ENCODE measurements at places on chromosomes 11 and 22.

- no peak for DNase-seq
Observed at GRCh38 chr11:3051196-3052108, 5.8 kb downstream of the CARS1 start.

GRCh38 chr11:45150301-45150700 is 3.9 kb downstream of the PRDM11 start:
- no peak for DNase-seq

DNA sequence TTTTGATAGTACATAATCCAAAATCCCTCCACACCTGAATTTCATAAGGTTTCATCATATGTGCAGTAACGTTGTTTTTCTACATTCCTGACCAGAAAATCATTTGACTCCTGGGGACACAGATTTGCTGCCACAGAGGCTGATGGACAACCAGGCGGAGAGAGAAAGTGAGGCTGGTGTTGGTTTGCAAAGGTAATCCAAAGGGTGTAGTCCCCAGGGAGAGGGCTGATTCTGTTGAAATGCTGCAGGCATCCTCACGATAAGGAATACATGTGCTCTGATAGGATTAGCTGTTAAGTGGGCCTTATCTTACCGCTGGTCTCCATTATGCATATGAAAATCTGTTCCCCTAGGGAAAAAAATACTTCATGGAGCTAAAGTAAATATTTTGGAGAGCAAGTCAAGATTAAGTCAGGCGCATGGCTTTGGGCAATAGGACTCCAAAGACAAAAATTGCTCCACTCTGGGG is 8.1 kb downstream of the APOL6 start:
- no peak for DNase-seq

GRCh38 chr11:56855217-56855616 is 106.7 kb upstream of the OR9G4 start:
- DNase-seq = no peak

DNA sequence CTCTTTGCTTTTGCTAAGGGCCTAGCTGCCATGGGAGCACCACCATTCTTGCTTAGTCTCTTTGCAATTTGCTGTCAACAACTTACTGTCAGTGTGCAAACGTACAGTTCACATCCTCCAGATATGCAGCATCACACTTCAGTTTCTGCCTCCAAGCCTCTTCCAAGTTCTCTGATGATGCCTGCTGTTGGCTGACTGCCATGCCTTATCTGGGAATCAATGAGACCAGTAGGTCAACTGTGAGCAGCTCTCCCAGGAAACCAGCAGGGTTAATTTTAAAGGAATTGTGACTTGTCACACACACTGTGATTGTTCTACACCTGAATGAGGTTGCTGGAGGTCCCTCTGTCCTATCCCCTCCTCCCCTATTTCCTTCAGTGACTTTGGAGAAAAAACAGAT is 56.0 kb downstream of the COPB1 start:
- DNase-seq = no peak

DNA sequence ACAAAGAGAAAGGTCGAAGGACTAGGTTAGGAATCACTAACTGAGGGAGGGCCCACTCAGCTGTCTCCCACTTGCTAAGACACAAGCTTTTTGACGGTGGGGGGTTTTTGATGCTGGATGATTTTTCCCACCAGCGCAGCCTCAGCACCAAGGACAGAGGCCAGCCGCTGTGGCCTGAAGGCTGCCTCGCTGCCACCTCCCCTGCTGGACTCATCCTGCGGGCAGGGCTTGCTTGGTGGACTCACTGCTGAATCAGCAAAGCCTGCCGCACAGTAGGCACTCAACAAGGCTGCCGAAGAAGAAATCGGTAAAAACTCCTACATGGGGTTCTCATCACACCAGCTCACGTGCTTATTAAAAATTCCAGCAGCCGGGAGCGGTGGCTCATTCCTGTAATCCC is 2.6 kb downstream of the ALG12 start:
- no peak for DNase-seq

DNA sequence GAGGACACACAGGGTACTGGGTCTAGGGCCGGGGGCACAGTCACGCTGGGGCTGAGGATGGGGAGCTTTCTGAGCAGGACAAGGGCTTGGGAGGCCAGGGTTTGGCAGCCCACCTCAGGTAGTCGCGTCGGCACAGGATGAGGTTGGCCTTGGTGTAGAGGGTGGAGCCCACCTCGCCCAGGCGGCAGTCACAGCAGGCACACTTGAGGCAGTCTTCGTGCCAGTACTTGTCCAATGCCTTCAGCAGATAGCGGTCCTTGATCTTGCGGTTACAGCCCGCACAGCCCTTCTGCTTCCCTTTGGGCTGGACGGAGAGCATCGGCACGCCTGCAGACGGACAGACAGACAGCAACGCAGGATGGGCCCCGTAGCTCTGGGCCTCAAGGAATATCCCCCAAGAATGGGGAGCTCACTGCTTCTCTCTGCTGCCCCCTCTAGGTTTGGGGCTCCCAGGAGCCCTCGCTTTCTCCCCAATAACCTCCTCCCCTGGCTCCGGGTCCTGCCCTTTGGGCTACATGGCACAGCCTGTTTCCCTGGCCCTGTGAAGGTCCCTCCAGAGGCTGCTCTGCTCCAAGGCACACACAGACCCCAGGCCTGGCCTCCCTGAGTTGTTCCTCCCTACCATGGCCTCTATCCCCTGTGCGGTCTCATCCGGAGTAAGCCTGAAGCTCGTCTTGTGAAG is 33.4 kb downstream of the LMO1 start:
- DNase-seq = no peak

- DNase-seq = no peak
Observed at GRCh38 chr11:15232496-15232895, 117.8 kb downstream of the INSC start.

GRCh38 chr11:15091175-15091574 is 17.8 kb downstream of the CALCB start:
- DNase-seq = no peak

GRCh38 chr11:68461575-68461917 is 994 bp downstream of the PPP6R3 start:
- DNase-seq = no peak

GRCh38 chr11:72591785-72592502 is 82.3 kb downstream of the PDE2A start:
- DNase-seq = no peak

DNA sequence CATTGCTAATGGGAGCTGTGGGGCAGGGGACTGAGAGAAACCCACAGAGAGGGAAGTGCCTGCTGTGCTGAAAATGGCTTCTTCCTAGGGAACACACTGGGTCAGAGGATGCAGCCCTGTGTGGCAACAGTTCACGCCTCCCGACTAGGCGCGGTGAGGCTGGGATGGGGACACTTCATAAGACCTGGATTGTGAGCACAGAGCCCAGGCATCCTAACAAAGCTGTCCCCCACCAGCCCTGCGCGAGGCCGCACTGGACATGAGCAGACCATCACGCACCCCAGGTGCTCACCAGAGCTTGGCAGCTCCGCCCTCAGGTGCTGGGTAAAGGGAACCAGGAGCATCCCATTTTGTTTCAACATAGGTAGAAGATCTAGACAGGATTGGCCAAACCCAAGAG is 1.8 kb upstream of the KRTAP5-4 start:
- no peak for DNase-seq

DNA sequence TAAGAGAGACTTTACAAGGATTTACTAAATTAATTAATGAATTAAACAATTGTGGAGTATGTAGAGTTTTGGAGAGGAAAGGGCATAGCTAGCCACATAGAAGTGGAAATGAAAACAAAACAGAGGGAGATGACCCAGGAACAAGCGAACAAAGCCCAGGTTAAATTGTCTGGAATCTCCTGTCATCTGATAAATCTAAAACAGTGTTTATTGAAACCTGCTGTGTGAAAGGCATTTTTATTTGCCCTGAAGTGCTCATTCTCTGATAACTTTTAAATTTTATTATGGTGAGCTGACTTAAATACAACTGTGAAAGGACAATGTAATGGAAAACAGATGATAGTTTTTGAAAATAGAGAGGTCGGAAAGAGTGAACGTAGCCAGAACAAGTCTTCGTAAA is 682.8 kb upstream of the KIRREL3 start:
- DNase-seq = no peak

DNA sequence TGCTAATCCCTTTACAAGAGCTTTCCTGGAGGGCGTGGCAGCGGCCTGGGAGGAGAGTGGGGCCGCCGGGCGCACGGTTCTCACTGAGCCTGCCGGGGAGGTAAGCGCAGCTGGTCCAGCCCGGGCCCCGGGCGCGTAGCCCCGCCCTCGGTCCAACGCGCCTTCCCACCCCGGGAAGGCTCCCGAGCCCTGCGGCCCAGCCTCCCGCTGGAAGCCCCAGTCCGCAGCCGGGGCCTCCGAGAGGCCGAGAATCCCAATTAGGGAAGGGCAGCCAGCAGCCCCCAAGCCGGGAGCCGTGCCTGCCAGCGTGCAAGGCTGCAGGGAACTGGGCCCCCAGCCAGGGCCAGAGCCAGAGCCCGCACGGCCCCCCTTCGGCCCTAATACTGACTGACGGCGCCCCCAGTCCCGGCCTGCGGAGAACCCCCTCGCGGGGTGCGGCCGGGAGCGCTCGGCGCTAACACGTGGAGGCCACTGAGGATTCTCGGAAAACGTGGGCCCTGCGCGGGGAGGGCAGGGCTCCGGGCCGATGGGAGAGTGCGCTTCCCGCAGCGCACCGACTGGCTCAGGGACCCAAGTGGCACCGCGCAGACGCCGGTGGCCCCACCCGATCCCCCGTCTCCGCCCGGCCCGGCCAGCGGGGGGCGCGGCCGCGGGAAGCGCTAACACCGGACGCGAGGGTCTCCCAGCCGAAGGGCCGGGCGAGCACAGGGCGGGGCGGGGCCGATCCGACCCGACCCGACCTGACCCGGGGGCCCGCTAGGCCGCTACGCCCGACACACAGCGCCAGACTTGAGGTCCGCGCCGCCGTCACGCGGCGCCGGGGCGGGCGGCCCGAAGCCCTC is 5.7 kb downstream of the ZFTA start:
- DNase-seq = no peak

DNA sequence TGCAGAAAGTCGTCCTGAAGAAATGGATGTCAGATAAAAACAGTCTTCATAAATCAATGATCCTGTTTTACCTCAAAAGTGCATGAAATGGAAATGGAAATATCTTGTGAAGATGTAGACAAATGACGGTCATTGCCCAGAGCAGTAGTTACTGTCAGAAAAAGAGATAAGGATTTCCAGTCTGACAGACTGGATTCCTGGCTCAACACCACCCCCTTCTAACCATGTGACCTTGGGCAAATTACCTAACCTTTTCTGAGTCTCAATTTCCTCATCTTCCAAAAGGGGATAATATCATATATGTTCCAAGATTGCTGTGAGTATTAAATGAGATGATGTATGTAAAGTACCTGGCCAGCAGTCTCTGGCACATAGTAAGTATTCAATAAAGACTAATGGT is 32.9 kb upstream of the EHF start:
- DNase-seq = no peak

DNA sequence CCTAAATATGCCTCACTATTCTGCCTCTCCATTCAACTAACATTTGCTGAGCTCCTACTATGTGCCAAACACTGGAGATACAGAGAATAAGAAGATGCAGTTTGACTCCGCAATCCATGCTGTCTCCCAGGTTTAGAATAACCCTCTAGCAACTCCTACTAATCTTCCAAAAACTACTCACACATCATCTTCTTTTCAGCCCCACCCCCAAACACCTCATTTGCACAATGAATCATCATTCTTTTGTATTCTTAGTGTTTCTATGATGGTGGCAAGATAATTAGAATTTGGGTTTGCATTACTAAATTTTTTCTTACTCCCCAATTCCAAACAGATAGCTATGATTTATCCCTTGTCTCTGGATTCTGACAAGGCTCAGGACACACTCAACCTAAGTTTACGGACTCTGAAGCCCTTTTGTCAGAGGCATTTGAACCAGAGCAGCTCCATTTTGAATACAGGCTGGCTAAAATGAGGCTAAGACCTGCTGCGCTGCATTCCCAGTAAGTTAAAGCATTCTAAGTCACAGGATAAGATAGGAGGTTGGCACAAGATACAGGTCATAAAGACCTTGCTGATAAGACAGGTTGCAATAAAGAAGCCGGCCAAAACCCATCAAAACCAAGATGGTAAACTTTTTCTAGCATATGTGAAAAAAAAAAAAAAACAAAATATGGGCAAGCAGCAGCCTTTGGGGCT is 1038.9 kb downstream of the DLG2 start:
- no peak for DNase-seq

DNA sequence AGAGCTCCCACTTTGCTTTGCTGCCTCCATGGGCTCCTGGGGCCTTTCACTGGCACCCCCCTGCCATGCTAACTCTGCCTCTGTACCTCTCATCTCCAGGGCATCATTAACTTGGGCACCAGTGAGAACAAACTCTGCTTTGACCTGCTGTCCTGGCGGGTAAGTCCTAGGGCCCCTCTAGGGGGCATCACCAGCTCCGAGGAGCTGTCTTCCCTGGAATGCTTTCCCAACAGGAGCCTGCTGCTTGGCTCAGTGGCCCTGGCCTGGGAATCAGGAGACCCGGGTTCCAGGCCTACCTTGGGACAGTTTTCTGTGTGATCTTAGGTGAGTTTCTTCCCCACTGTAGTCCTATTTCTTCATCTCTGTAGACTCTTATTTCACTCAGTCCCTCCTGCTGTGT is 5.1 kb downstream of the ACCS start:
- no peak for DNase-seq

- no peak for DNase-seq
Observed at GRCh38 chr22:45709060-45709739, 37.6 kb downstream of the ATXN10 start.

GRCh38 chr11:27857014-27857413 is 156.8 kb upstream of the BDNF start:
- no peak for DNase-seq

DNA sequence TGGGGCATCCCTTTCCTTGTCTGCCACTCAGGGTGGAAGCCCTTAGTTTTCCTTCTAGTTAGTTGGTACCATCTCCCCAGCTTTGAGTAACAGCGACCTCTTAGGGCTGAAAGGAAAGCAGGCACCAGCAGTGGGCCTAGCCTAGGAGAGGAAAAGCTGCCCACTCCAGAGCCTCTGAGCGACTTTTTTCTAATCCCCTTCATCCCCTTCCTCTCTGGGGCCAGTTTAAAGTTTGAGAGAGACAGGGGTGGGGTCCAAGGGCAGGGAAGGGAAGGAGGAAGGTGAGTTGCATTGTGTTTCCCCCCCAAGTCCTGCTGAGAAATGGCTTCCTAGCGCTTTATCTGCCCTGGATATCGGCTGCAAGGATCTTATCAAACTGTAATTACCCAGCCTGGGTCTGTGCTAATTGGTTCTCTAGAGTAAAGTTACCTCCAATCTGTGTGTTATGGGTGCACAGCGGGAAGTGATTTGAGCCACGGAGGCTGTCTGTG is 573.9 kb upstream of the CADM1 start:
- no peak for DNase-seq

Data from GF-D8 (cell line).